ENCODE measurements at places on chromosomes 5 and 9.

GRCh38 chr5:96483878-96484277 is 50.8 kb upstream of the PCSK1 start:
- DNase-seq, result no peak

- DNase-seq, result no peak
These were observed 10.0 kb downstream of the TRAF1 start for GRCh38 chr9:120916588-120916987.

DNA sequence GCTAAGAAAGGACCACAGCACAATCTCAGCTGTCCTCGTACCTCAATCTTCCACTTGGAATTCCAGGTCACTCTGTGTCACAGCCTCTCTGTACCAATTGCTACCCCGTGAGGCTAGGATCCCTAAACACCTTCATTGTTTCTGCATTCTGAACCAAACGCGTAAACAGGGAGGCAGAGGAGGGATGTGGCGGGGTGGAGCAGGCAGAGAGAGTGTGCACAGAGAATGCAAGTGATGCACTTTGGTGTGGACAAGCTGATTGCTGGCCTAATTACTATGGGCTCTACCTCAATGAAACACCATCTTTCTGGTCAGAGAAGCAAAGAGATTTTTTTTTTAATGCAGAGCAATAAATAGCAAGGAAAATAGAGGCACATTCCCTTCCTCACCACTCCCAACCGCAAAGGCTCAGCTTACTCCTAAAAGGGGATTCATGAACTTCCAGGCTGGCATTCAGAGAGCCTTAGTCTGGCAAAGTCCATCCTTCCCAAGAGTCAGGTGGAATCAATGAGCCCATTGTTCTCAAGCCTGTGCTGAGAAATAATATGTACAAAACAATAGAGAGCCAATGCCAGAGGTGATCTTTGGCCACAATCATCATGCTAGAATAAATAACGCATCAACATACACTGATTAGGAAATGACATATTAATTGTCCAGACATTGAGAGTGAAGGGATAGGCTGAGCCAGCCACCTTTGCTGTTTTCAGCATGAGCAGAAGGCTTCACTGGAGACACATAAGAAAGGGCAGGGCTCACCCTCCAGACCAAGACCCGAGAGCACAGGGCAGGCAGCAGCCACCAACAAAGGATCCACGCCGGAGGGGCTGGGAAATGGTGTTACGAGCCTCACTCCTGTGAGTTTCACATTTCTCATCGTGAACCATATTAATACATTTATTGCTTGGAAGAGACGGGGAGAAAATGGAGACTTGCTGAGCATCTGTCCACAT is 278.8 kb downstream of the ENC1 start:
- no peak for DNase-seq

GRCh38 chr5:172004824-172005237 is 1.6 kb downstream of the FBXW11 start:
- no peak for DNase-seq

DNA sequence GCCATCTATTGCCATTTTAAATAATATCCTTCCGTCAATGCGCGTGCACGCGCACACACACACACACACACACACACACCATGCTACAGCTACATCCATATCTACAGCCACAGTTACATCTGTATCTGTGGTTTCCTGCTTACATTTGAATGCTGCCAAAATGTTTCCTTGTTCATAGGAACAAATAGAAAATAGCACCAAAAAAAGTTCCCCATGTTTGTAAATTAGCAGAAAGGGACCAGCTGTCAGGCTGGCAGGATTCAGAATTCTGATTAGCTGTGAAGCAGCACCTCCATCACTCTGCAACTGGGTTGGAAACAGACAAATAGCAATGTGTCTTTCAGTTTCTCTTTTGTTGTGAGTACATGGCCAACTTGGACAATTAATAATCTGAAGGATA is 601.5 kb downstream of the IRX1 start:
- DNase-seq, result no peak

- DNase-seq, result no peak
These were observed 80.0 kb upstream of the NFIL3 start for GRCh38 chr9:91503673-91504081.
